ENCODE measurements at places on chromosomes 11 and 22.

- peak; percentile 70 for DNase-seq
Observed at GRCh38 chr11:75365711-75366181, 14.3 kb upstream of the ARRB1 start.

- peak; percentile 14 for DNase-seq
Observed at GRCh38 chr11:131822506-131822905, 452.1 kb downstream of the NTM start.

DNA sequence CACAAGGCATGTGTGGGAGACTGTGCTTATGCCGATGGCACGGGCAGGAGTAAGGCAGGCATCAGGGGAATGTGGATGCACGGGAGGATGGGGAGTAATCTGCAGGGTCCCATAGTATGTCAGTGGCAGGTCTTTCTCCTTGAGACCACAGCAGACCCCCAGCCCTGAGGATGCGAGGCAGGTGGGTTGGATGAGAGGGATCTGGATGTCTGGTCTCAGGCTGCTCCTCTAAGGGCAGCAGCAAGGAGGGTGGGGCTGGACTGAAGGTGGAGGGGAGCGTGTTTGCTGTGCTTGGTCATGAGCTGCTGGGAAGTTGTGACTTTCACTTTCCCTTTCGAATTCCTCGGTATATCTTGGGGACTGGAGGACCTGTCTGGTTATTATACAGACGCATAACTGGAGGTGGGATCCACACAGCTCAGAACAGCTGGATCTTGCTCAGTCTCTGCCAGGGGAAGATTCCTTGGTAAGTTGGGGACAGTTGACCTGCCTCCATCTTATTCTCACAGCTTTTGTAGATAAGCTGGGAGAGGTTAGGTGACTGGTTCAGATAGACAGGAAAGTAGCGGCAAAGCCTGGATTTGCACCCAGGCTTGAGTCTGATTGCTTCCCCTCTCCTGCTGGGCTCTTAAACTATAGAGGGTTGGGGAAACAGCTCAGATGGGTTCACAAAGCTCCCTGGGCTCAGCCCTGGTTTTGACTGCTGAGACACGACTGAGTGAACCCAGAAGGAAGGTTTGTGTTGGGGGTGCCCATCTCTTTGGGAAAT is at the start of gene APOL1:
APOL1 (plus strand) TSS at position 380 of the 769 bp plus-strand sequence. CDS start 1,823 bp downstream, outside the sequence.
- DNase-seq: peak; percentile 56

GRCh38 chr11:8709002-8709672 is 26.5 kb downstream of the RPL27A start:
- DNase-seq: no peak

- DNase-seq: no peak
Observed at GRCh38 chr22:26382782-26383181, 46.3 kb upstream of the ASPHD2 start.

- no peak for DNase-seq
Observed at GRCh38 chr11:87740968-87741367, 434.3 kb downstream of the RAB38 start.

GRCh38 chr11:12914400-12914912 is 94.7 kb upstream of the RASSF10 start:
- DNase-seq: peak; percentile 4

DNA sequence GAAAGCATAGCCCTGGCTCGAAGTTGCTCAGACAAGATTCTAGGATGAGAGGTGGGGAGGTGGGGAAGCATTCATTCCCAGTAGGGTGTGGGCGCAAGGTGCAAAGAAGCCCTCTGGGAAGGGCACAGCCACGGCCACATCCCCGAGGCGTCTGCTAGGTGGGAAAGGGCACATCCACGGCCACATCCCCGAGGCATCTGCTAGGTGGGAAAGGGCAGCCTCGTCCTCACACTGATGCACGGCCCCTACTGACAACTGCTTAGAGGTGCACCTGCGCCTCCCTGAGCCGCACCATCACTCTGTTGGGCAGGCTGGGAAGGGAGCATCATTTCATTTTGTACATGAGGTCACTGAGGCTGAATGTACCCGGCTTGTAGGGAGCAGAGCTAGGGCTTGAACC is 94.6 kb upstream of the PITPNB start:
- no peak for DNase-seq

DNA sequence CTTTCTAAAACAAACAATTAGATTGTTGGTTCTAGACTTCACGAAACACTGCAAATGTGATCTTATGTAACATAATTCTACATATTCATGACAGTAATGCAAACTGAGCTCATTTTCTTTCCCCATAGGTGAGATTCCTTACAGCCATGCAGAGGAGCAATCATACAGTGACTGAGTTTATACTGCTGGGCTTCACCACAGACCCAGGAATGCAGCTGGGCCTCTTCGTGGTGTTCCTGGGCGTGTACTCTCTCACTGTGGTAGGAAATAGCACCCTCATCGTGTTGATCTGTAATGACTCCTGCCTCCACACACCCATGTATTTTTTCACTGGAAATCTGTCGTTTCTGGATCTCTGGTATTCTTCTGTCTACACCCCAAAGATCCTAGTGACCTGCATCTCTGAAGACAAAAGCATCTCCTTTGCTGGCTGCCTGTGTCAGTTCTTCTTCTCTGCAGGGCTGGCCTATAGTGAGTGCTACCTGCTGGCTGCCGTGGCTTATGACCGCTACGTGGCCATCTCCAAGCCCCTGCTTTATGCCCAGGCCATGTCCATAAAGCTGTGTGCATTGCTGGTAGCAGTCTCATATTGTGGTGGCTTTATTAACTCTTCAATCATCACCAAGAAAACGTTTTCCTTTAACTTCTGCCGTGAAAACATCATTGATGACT is 1.5 kb downstream of the OR9G1 start:
- DNase-seq: no peak

- DNase-seq: no peak
Observed at GRCh38 chr11:2585566-2586086, 114.2 kb downstream of the KCNQ1OT1 start.

GRCh38 chr22:25672289-25673084 is 69.5 kb upstream of the MYO18B start:
- no peak for DNase-seq

DNA sequence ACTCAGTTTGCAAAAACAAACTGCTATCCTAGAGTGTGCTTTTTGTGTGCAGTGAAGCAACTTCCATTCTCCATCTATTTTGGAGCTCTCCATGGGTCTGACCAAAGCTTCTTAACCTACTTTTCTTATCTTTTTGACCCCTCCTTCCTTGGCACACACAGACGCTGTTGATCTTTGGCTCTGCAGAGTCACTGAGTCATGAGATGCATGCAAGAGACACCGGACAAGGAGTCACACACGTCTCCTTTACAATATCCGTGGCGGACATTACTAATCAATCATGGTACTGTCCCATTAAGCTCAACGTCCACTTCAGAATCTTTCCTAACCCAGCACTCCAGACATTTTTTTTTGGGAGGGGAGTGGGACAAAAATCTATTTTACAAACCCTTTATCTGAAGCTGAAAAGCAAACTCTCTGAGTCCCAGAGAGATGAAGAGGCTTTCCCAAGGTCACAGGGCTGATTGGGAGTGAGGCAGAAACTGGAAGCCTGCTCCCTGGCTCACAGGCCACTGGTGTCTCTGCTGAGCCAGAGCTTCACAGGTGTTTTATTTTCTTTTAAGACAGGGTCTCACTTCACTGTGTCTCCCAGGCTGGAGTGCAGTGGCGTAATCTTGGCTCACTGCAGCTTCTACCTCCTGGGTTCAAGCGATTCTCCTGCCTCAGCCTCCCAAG is 165.8 kb upstream of the SYT13 start:
- no peak for DNase-seq

DNA sequence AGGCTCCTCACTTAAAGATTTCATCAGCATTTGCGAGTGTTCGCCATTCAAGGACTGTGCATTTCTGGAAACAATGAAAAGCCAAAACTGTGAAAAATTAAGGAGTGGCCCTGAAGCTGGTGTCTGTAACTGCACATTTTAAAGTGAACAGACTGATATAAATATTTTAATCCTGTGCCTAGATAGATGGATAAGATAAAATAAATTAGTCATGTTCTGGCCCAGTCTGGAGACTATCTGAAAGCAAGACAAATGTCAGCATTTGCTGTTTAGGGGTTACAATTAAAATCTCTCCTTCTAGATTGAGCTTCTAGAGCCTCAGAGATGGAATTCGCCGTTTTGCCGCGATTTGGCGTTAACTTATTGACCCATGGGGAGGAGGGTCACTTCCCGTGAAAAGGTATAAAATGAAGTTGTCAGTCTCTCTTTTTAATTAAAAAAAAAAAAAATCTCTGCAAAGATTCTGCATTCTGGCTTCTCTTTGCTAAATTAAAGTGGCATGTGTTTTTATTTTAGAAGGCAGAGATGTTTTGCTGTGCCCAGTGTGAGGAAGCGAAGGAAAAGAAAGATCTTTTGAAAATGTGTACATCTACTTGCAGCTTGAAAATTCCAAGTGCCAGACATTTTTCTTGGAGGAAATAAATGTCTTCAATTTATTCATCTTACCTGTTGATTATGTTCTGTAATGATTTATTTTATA is 79.7 kb upstream of the WNT7B start:
- no peak for DNase-seq

GRCh38 chr11:42596576-42597145 is 715.1 kb upstream of the API5 start:
- DNase-seq: no peak

- DNase-seq: no peak
Observed at GRCh38 chr11:43984519-43985385, 42.3 kb downstream of the C11orf96 start.

DNA sequence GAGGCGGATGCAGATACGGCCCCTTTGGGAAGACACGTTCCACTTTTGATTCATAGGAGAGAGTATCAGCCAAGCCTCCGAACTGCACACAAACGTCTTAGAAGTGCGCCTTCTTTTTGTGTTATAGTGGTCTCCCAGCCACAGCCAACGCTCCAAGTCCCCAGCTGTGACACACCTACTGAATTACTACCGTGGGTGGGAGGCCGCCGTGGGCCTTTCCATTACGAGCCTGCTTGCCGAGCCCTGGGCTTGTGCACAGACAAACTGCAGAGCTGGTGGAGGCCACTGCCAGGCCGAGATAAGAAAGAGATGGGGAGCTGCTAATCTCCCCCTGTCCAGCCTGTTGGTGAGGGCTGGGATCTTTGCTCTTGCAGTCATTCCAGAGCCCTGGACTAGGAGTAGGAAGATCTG is 761 bp downstream of the HMBS start:
- DNase-seq: no peak

DNA sequence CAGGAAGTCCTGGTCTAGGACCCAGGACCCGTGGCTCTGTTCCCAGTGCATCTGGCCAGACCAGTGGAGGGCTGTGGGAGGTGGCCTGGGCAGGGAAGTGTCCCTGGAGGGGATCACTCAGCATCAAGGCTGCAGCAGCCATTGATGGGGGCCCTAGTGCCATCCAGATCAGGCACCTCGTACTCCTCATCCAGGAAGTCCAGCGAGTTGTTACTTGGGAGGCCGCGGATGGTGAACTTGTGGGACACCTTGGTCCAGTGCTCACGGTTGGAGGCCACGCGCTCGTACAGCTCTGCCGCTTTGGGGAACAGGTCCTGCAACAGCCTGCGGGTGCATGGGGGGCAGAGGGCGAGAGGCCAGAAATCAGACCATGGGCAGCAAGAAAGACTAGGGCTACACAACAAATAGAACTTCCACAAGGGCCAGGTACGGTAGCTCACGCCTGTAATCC is 96.9 kb downstream of the PDE2A start:
- no peak for DNase-seq

DNA sequence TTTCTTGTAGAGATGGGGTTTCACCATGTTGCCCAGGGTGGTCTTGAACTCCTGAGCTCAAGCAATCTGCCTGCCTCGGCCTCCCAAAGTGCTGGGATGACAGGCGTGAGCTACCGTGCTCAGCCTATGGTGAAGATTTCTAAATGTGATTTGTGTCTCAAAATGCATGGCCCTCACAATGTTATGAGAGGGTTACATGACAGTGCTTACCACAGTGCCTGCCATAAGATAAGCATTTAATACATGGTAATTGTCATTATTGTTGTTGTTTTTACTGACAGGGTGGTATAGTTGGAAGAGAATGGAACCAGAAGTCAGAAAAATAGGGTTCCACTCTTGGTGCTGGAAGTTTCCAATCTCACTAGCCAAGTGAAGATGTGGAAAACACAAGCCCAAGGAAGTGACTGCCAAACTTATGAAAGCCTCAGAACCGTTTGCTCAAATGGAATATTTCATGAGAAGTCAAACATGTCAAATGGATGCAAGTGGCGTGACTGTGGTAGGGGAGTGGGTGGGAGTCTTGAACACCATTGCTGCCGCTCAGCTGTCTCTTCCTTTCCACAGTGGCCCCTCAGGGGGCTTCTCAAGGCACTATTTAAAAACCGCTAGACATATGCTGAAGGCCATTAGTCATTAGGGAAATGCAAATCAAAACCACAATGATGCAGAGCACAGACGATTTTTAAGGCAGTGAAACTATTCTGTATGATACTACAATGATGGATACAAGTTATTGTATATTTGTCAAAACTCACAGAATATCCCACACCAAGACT is 29.1 kb upstream of the LMO2 start:
- DNase-seq: peak; percentile 63

GRCh38 chr11:10934293-10934860 is 76.5 kb upstream of the ZBED5 start:
- no peak for DNase-seq

- DNase-seq: no peak
Observed at GRCh38 chr22:30087611-30088010, 7.3 kb downstream of the HORMAD2 start.

DNA sequence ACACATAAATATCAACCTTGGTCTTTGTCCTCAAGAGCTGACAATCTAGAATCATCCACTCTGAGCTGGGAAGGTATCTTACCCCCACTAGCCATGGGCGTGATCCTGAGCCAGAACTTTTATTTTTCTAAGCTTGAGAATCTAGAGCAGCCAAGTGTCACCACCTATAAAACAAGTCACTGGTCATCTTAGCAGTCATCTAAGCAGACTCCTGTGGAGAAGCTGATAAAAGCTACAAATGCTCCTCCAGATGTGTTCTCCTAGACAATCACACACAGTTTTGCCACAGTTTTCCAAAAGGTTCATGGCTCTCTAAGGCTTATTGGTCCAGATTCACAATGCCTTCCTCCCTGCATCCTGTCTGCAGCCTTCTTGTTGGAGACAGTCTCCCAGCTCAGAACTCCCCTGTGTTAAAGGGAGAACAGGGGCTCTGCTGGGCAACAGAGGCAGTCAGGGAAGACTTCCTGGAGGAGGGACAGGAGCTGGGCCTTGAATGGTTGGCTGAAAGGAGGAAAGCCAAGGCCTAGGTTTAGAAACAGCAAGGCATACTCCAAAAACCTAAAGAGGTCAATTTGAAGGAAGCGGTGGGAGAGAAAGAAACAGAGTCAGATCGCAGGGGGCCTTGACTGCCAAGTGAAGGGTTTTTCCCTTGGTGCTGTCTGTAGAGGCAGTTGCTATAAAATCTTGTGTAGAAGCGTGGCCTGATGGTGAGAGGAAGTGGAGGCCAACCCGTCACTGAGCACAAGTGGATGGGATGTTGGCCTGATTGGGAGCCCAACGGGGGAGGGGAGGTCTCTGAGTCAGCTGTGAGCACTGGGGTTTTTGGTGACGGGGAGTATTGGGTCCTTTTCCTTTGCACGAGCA is 42.0 kb downstream of the ALX4 start:
- no peak for DNase-seq

GRCh38 chr22:39773503-39773902 is 120.1 kb downstream of the ENTHD1 start:
- no peak for DNase-seq

- DNase-seq: no peak
Observed at GRCh38 chr11:17531071-17531600, 13.1 kb downstream of the USH1C start.
